ENCODE measurements at places on chromosomes 13 and 19.
A peak's percentile ranks its signal among the peaks of the same experiment; 100 is the strongest.

- DNase-seq, result no peak
Observed at GRCh38 chr13:25901460-25902376, 150.1 kb downstream of the SHISA2 start.

DNA sequence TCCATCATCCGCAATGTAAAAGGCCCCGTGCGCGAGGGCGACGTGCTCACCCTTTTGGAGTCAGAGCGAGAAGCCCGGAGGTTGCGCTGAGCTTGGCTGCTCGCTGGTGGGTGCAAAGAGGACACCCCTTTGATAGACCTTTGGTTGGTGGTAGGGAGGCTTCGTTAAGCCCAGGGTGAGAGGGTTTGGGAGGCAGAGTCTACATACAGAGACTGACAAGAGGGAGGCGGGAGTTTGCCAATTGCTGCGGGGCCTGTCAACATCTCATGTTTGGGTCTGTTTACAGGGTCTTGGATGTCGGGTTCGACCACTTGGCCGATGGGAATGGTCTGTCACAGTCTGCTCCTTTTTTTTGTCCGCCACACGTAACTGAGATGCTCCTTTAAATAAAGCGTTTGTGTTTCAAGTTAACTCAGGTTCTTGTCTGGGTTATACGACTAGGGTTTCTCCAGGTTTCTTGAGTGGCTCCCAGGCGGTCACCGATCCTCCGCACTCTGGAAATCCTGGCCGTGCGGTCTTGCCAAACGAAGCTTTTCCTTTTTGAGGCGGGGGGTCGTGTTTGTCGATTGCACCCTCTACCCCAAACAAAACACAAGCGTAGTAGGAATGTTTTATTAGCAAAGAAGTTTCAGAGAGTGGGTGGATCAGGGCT lies 816 bp downstream of the RPS28 start:
- DNase-seq, result no peak

- DNase-seq, result no peak
Observed at GRCh38 chr13:69720278-69720983, 387.2 kb upstream of the ATXN8OS start.

- no peak for DNase-seq
Observed at GRCh38 chr19:51136851-51137551, 5.1 kb upstream of the SIGLEC7 start.

GRCh38 chr13:70235565-70235964 lies 127.3 kb upstream of the KLHL1 start:
- no peak for DNase-seq

DNA sequence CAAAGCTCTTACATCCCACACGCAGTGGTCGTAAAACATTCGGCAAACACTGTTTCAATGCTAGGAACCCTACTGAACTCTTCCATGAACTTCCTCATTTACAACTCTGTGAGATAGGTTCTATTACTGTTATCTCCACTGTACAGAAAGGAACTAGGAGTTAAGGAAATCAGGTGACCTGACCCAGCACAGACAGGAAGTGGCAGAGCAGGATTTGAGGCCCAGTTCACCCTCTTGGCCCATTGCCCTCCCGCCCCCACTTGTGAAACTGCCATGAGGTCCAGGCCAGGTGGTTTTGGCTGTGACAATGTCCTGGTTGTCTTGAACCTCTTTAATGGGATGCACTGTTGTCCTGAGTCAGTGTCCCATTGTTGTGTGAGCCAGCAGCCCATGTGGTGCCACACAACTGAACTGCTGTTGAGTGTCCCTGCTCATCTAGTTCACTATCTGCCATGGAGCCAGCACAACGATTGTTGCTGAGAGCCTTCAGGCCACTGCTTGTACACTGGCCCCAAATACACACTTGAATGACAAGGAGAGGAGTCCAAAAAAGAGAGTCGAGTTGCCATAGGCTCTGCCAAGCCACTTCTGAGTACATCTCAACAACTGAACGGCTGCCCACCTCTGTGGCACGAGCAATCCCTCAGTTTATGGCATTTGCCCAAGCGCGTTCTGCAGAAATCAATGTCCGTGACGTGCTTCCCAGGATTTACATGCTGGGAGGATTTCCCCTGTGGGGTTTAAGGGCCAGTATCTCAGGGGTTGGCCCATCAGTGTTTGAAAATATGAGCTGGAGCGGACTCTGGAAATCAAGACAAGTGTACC lies 484.6 kb downstream of the TSHZ3 start:
- DNase-seq, result no peak

DNA sequence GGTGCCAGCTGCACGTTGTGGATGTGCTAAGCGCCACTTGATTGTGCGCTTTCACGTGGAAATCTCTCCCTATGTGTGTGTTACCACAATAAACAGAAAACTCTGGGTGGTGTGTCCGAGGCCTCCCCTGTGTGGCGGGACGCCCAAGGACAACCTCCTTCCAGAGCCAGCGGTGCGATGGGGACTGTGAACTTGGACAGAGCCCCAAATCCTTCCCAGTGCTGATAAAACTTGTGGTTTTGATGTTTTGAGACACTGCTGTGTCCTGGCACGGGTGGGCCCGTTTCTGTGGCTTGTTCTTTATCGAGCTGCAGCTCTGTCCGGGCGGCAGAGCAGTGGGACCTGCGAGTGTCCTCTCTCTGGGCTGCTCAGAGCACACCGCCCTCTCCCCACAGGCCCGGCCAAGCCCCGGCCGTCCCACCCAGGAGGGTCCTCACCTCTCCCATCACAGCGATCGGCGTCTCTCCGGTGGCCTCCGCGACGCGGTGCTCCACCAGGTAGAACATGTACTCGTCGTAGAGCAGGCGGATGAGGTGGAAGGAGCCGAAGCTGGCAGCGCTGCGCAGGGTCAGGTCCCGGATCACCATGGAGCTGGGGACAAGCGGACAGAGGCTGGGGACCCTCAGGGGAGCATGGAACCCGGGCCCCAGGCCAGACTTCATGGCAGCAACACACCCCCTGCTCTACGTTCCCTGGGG lies 18.8 kb upstream of the RANBP3 start:
- no peak for DNase-seq

DNA sequence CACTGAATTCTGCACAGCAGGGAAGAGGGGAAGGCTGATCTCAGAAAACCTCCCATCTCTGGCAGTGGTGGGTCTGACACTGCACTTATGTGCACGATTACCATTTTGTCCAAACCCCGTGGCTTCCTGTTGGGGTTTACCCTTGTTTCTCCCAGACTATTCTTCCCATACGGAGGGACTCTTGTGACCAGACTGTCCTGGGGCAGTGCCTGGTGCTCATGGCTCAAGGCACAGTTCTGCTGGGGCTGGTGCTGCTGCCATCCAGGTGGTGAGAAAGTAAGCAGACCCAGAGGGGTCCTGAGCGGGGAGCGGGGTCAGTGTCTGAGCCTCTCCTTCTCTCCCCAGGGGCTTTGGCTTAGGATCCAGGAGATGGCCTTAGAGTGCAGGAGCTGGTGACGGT lies 5.1 kb upstream of the SIGLEC9 start:
- no peak for DNase-seq

GRCh38 chr19:3985643-3986259 lies 488 bp upstream of the EEF2 start:
- DNase-seq, result no peak

- no peak for DNase-seq
Observed at GRCh38 chr19:34504809-34505291, 23.3 kb downstream of the WTIP start.

GRCh38 chr19:4738734-4739133 lies 15.1 kb upstream of the DPP9 start:
- DNase-seq, result no peak

GRCh38 chr19:18750295-18750970 lies 40.7 kb downstream of the COMP start:
- no peak for DNase-seq

DNA sequence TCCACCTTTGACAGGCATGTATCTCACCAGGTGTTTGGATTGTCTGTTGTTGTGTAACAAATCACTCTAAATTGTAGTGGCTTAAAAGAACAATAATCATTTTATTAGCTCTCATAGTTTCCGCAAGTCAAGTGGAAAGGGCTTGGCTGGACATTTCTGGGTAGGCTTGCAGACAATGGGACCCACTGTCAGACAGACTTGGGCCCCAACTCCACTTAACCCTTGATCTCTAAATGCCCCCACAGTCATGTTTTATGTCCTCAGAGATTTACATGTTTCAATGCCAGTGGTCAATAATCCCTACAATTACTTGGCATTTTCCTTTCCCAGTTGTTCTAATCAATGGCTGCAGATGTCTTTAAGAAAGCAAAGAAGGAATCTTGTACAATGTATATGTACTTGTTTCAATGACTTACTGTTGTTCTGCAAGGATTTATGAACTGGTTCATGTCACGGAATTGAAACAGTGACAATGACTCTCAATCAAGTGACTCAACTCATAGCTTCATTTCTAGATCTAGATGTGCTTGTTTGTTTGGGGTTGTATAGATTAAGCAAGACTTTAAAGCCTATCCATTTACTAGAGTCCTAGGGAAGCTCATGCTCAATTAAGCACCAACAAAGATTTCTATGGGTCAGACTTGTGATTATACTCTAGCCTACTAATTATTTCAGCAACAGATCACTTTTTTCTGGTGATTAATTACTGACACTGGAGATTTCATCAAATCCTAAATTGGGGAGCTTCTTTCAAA lies 510.1 kb upstream of the NBEA start:
- no peak for DNase-seq

GRCh38 chr13:112627161-112627560 lies 39.2 kb upstream of the TUBGCP3 start:
- no peak for DNase-seq

DNA sequence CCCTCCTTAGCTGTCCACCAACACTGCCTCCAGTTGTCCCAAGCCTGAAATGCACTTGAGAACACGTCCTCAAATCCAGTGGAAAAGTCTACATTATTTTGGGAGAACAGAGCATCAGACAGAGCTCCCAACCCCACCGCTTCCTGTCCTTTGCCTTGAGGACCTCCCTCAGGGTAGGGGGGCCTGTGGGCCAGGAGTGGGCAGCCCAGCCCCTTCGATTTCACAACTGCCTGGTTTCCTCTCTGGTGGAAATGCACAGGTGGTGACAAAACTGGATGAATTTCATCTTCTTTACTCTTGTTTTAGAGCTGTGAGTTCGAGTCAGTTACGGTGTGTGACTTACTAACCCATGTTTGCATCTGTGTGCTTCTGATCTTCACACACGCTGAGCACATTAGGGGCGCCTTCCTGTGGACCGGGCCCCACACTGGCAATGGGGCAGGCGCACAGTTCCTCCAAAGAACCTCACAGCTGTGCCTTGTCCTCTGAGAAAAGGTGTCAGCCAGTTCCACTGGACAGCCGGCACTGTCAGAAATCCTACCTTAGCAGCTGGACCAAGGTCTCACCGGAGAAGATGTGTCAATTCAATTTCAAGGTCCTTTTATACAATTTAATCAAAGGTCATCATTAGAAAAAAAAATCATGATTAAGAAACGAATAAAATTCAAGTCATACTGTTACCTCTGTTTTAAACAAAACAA lies 80.2 kb downstream of the IRS2 start:
- no peak for DNase-seq

DNA sequence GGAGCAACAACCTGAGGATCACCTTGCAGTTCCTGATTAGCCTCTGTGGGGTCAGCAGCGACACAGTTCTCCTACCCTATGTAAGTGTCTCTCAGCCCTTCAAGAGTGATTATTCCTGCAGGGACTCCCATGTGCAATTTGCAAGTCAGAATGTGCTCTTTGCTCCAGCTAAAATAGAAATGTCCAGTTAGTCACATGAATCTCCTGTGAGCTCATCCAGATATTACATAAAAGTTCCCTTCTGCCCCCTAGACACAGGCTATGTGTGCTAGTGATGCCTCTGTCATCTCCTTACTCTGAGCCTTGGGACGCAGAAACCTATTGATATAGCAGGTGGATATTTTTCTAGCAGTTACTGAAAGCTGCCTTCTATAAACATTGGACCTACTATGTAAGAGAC lies 105.5 kb downstream of the ZAR1L start:
- no peak for DNase-seq

- DNase-seq, result no peak
Observed at GRCh38 chr13:44015811-44016210, 136.1 kb downstream of the LACC1 start.

GRCh38 chr13:60754211-60755090 lies 357.4 kb downstream of the TDRD3 start:
- no peak for DNase-seq

DNA sequence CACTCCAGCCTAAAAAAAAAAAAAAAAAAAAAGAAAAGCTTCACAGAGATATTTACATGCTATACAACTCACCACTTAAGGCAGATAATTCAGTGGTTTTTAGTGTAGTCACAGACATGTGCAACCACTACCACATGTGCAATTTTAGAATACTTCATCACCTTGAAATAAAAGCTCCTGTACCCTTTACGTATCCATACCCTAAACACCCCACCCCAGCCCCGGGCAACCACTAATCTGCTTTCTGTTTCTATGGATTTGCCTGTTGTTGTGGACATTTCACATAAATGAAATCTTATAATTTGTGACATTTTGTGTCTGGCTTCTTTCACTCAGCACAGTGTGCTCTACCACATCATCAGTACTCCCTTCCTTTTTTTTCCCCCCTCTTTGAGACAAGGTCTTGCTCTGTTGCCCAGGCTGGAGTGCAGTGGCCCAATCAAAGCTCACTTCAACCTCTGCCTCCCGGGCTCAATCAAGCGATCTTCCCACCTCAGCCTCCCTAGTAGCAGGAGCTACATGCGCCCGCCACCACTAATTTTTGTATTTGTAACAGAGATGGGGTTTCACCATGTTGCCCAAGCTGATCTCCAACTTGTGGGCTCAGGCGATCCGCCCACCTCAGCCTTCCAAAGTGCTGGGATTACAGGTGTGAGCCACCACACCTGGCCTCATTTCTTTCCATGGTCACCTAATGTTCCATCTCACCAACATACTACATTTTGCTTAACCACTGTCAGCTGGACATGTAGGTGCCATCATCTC lies 4.0 kb downstream of the DDX39A start:
- DNase-seq, result no peak

GRCh38 chr13:80342471-80343371 lies 1.8 kb upstream of the SPRY2 start:
- DNase-seq, result peak; percentile 29

DNA sequence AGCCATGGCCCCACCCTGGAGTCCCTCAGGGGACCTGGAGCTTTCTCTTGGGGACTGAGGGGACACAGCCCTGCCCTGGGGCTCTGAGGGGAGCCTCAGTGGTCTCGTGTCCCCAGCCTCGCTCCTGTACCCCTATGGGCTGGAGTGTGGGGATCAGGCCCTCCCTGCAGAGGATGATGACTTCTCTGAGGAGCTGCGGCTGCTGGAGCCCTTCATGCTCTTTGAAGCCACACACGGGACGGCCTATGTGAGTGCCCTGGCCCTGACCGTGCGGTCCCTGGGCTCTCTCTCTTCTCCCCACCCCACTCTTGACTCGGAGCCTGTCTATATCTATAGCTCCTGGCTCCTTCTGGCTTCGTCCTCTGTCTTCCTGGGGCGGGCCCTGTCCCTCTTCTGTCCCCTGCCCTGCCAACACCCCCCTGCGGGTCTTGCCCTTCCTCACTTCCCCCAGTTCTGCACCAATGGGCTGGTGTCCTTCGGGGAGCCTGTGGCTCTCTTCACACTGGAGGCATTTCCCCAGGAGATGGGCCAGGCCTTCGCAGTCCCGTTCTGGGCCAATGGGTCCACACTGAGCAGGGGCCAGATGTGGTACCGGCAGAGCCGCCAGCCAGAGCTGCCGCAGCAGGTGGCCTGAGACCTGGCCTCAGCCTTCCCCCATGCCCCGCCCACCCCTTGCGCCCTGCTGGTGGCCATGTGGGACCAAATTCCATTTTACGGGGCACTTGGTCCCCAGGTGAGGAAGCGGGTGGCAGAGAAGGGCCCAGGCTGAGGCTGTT lies 33.1 kb downstream of the HPN start:
- no peak for DNase-seq

- DNase-seq, result no peak
Observed at GRCh38 chr19:13493516-13494310, 12.6 kb downstream of the CACNA1A start.

Measured in activated T-helper 1 cell treated with Interleukin-2 at 50 U/mL for 16 hours (primary cell).